NCI-H2029 (cell line): ENCODE measurements at places on chromosomes 2 and 18.

DNA sequence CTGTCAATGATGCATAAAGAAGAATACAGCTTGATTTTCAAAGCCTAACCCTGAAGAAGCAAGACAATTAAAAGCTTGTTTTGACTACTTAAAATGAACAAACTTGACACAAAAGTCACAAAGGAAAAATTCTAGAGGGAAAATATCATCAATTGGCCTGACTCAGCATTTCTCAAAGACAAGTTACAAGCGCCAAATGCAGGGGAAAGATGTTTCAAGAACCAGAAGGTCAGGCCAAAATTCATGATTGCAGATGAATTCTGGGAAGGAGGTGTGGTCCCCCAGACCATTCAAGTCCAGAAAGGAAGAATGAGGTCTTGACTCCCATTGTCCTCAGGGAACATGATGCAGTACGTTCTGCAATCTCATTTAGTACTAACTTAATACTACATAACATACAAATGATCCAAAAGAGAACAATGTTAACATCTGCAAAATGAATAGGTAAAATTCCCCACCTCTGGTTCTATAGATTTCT is 64.5 kb downstream of the FAM210A start:
- no peak for DNase-seq

- DNase-seq: no peak
These were observed 355.3 kb downstream of the INSIG2 start for GRCh38 chr2:118443596-118443995.

DNA sequence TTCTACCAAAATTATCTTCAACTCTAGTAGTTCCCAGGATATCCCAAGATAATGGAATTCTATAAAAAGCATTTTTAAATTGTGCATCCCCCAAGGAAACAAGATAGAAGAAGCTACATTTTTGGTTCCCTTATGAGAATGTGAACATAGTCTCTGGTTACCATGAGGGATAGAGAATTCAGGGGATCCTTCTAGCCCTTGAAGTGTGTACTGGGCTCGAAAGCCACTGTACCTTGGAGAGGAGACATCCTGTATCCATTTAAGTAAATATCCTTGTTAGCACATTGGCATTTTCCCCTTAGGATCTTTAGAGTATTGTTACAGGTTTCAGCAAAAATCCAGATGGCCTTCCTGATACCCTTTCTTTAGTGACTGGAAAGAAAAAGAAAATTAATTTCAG is 228.5 kb downstream of the RTP5 start:
- DNase-seq: no peak

GRCh38 chr18:31419457-31419932 is 28.0 kb upstream of the DSG3 start:
- DNase-seq: no peak

DNA sequence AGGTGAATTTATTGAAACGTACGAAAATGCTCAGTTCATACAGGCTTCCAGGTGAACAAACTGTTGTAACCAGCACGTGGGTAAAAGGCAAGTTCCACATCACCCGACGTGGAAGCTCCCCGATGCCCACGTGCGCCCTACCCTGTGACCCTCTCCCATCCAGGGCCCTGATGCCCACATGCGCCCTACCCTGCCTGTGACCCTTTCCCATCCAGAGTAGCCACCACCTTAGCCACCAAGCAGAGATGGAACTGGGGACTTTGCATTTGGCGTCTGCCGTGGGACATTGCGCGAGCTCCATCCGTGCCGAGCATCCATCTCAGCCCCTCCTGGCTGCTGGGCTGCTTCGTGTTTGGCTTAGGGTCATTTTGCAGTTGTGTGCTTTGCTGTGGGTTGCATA is 37.5 kb downstream of the ANO7 start:
- DNase-seq: no peak

- no peak for DNase-seq
These were observed 7.7 kb upstream of the SP140L start for GRCh38 chr2:230319211-230319862.

DNA sequence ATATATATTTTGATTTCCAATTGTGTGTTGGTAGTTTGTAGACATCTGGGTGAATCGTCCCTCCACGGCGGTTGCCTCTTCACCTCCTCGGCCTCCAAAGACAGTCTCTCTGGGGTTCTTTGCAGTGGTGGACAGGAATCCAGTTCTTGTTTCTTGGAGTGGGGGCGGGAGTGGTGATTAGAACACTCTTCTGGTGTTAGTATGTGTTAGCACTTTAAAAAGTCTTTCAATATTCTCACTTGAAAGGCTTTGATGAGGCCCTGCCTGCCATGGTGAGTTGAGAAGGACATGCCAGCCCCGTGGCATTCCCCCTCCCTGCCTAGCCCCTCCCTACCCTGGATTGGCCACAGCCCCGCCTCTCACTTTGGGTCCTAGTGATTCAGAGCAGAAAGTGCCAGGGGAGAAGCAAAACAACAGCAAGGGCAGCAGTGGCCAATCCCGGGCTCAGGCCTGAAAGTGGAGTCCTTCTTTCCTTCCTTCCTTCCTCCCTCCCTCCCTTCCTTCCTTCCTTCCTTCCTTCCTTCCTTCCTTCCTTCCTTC is 316.8 kb upstream of the HS6ST1 start:
- no peak for DNase-seq
